Stimulated activated CD4-positive, alpha-beta T cell treated with anti-CD3 and anti-CD28 coated beads, Interleukin-1b, Interleukin-23, amount 100 ng/mL, for 1 hour (primary cell): ENCODE measurements at places on chromosomes 3 and 15.

DNA sequence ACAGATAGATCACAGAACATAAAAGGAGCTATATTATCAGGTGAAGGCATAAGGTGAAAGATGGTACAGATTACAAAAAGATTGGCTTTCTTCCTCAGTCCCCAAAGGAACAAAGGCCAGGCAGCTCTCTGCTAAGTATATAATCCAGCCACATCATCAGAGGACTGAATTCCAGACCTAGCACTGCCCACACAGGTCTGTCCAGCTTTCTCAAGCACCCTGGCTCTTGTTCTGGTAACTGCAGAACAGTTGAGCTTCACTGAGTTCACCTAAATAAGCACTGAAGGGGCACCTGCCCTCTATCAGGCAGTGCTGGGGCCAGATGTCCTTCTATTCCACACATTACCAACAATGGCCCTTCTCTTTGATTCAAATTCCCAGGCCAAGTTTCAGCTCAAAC, 6.3 kb downstream of the DUOXA1 start:
- no peak for DNase-seq

DNA sequence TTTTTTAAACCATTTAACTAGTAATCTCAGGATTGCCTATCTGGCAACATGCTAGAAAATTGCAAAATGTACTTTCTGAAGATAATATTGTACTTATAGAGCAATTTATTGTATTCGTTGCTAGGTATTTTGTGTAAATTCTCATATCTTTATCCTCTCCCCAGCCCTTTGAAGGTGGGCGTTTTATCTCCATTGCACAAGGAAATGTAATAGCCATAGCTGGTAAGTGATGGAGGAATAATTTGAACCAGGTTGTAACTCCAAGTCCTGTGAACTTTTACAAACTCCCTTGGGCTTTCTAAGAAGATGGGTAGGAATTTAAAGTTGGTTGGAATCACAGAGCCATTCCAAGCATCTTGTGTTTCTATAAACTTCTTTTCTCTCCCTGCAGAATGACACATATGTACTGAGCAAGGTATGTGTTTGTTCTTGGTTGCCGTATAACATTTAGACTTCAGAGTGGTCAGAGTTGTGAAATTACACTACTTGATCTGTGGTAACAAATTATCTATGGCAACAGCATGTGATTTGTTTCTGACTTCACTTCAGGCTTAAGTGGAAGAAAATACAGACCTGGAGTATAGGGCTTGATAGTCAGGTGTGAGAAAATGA, 170.9 kb downstream of the AKAP13 start:
- no peak for DNase-seq

DNA sequence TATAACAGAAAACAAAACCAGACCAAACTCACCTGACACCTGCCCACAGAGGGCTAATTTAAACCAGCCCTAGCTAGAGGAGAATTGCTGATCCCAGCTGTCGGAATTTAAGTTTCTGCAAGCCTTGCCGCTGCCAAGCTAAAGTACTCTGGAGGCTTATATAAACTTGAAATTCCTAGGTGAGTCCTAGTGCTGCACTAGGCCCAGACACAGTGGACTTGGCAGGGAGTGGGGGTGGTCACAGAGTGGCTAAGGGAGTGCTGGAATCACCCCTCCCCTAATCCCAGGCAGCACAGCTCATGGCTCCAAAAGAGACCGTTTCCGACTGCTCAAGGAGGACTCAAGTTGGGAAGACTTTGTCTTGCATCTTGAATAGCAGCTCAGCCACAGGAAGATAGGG, 17.6 kb downstream of the TMCO5A start:
- DNase-seq = no peak

DNA sequence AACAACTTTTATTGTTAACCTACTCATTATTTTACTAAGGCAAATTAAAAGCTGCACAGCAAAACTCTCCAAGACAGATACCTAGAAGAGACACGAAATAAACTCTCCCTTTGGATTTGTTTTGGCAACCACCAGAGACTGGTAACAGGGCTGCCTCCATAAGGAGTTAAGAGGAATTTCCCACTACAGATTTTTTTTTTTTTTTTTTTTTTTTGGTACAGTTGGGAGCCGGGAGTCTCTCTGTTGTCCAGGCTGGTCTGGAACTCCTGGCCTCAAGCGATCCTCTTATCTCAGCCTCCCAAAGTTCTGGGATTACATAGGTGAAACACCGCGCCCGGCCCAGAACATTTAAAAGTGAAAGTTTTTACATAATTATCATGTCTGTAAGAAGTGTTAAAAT, 73.6 kb upstream of the VGLL4 start:
- DNase-seq = no peak

- no peak for DNase-seq
Observed at GRCh38 chr15:99248000-99248715, 1.2 kb downstream of the TTC23 start.

- DNase-seq = no peak
Observed at GRCh38 chr15:42402455-42403205, 43.3 kb downstream of the CAPN3 start.

GRCh38 chr3:56415652-56416051, 52.6 kb downstream of the ERC2 start:
- no peak for DNase-seq

DNA sequence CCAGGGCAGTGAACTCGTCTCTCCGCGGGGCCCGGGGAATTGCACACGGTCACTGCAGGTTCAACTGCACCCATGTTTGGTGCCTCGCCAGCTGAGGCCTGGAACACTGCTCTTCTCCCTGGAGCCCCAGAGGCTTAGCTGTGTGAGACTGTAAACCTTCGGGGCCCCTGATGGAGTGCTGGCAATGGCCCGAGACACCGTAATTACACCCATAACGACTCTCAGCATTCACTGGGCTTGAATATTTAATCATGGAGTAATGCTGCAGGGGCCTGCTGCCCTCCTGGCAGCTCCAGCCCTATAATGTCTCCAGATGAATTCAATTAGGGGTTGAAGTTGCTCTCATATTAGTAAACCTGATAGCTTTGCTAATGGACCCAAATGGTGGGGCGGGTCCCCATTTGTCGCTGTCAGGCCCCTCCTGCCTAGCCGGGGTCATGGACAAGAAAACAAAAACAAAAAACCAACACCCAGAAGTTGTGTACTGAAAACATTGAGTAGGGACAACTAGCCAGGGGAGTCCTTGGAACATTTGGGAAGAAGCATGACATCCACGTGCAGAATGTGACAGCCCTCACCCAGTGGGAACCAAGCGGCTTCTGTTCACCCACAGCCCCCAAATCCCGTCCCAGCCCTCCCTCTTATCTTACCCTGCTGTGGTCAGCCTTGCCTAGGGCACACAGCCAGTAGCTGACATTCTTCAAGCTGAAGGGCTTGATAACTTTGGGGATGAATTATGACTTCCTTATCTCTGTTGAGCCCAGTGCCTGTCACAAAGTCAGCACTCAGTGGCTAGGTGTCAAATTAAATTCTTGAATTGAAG, 74.3 kb upstream of the SCN5A start:
- no peak for DNase-seq

- DNase-seq = no peak
Observed at GRCh38 chr15:59329570-59330350, 42.9 kb downstream of the MYO1E start.

- no peak for DNase-seq
Observed at GRCh38 chr15:63075984-63076713, 33.6 kb downstream of the TPM1 start.

GRCh38 chr3:129673897-129674797, 67.7 kb upstream of the PLXND1 start:
- no peak for DNase-seq

- no peak for DNase-seq
Observed at GRCh38 chr3:186476044-186476468, 68.1 kb downstream of the CRYGS start.

- DNase-seq = no peak
Observed at GRCh38 chr3:148493631-148494030, 204.1 kb upstream of the AGTR1 start.

DNA sequence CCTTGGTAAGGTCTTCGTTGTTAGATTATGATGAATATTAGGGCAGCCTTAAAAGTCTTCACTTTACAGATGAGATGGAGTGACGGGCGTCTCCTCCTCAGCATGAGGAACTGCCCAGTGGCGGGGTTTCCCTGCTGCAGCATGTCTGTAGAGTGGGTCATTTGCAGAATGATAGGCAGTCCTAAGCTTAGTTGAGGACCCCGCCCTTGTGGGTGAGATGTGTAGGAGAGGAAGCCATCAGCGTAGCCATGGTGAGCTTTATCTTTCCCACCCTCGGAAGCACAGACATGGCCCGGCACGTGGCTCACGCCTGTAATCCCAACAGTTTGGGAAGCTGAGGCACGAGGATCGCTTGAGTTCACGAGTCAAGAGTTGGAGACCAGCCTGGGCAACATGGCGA, 877 bp downstream of the NIT2 start:
- no peak for DNase-seq

DNA sequence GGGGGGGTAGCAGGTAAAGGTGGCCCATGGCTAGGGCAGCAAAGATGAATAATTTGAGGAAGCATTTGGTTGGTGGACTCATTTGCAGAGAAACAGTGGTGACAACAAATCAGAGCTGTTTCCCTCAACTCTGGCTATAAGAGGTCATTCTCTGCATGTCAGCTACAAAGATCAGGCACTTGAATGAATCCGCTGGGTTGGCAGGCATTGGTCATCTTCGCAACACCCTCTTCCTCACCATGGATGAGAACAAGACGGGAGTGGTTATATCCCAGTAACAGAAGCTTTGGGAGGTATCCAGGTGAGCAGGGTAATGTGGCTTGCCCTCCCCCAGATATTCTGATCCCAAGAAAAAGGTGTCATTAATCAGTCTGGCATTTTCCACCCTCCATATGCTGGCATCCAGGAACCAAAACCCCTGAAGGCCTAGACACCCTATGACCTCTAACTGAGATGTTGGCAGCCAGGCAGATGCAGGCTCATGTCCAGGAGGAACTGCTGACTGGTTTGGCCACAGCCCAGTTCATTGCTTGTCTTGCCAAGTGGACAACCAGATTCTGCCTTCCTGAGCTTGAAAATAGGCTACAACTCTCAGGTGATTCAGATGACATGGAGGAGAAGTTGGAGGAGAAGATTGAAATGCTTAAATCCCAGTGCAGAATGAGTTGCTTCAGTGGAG, 108.9 kb upstream of the TRIM42 start:
- DNase-seq = no peak

DNA sequence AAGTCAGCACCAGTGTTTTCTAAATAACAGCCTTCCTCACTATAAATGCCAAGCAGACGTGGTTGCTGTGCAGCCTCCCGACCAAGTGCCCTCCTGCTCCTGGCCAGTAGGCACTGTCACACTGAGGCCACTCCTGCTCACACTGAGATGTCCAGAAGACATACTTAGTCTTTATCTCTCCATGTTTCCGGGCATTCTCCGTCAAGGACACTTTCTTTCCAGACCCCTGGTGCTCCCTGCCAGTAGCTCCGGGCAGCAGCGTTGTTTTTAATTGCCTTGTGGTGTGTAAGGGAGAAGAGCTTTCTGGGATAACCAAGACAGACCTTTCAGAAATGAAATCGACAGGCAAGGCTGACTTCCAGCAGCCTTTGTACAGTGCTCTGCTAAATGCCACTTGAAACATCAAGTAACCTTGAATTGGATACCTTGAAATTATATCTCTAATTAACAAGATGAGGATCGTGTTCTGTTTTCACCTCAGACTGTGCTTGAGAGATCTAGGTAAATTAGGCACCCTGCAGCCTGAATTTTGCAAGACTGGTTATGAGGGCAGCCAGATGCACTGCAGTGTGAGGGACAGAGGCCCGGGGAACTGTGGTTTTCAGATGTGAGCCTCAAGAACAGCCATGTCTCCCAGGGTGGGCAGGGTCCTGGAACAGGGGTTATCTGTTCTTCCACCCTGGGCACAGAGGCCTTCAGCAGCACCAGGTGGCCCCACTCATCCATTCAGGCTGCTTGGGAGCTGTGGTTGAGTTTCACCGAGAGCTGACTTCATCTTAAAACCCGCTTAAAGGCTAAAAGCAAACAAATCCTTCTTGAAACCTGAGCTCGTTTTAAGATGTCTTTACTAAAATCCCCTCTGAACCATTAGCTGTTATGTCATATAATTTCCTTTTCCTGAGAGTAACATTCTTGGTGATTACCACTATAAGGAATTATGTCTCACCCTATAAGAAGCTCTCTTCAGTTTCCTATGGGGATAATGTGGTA, 105.5 kb upstream of the IL12A start:
- DNase-seq = no peak

DNA sequence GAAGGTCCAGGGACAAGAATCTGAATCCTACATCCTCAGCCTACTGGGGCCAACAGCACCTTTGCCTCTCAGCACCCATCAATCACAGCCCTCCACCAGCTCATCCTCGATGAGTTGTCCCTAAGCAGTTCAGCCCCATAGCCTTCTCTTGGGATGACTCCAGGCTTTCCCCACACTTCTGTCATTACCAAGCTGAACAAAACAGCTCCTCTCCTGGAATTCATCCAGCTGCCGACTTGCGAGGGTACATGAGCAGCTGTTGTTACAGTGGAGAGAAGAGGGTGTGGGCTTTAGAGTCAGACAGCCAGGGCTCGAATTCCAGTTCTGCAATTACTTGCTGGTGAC, 69.0 kb upstream of the THBS1 start:
- no peak for DNase-seq

GRCh38 chr15:59437142-59437816, 707 bp upstream of the FAM81A start:
- no peak for DNase-seq

DNA sequence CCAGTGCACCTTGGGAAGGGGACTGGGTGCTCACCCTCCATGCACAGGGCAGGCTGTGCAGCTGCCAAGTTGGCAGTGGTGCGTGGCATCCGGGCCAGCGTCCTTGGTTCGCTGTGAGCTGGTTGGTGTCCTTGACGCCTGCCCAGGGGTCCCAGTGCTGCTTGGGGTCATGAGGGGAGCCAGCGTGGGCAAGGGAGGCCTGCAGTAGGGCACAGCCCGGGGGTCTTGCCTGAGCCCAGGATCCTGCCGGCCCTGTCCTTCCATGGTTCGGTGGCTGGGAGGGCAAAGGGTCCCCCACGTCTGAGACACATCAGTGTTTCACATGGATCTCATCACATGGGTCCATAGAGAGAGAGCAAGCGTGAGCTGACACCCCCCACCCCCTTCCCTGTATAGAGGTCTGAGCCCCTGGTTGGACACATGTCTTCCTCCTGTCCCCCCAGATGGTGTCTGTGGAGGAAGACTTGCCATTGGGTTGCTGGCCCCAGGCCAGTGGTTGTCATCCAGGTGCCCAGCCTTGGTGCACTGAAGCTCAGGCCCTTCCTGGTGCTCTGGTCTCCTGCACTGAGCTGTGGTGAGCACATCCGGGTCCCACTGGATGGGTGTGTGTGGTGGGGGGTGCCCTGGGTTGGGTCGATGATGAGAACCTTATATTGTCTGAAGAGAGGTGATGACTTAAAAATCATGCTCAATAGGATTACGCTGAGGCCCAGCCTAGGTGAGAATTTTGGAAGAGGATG, 232.3 kb downstream of the SNRPN start:
- no peak for DNase-seq

GRCh38 chr3:154062513-154062912, 58.7 kb upstream of the ARHGEF26 start:
- DNase-seq = no peak

GRCh38 chr3:26962492-26963360, 340.2 kb downstream of the LRRC3B start:
- no peak for DNase-seq

- DNase-seq = no peak
Observed at GRCh38 chr15:70526974-70527325, 236.4 kb downstream of the UACA start.

GRCh38 chr15:94242257-94242656, 10.9 kb downstream of the MCTP2 start:
- DNase-seq = no peak

GRCh38 chr3:107545680-107546120, 22.9 kb downstream of the BBX start:
- DNase-seq = no peak
